ENCODE measurements at places on chromosomes 7 and 10.

GRCh38 chr10:99850021-99850766 lies 67.8 kb downstream of the ABCC2 start:
- no peak for DNase-seq

DNA sequence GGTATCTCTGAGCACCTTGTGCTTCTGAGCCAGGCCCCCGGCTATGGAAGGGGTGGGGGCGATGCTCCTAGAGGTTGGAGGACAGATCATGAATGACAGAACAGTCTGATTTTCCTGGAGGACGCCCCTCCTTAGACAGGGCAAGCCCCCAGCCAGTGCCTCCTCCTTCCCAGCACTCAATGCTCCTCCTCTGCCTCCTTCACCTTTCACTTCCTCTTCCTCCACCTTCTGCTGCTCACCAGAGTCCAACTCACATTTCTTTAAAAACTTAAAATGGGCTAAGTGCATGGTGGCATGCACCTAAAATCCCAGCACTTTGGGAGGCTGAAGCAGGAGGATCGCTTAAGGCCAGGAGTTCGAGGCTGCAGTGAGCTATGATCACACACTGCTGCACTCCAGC lies 71.1 kb upstream of the CUX1 start:
- no peak for DNase-seq

- no peak for DNase-seq
These were observed 96.0 kb downstream of the VIPR2 start for GRCh38 chr7:159048656-159049055.

DNA sequence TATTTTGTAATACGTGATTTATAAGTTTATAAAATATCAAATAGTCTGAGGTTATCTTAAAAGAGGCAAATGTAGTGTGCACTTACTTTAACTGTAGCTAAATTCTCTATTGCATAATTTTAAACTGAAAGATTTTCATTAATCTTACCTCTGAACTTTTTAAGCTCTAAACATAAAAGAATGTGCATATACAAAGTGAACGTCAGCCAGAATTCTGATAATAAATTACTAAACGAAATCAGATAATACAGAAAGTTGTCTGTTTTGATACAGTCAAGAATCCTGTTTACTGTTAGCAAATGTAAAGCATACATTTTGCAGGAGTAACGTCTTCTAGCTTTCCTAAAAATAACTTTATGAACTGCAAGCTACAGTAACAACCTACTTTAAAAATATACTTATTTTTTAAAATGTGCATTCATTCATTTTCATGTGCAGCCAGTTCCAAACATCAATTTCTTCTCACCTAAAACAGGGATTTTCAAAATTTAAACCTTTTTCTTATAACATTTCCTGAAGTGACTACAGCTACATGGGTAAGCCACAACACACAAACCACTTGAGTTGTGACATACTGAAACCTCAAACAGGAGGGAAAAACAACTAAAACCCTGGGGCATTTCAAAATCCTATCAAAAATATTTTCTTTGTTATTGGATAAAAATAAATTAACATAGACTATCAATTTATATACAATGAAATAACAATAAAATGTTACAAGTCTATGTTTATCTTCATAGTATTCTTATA lies 92.7 kb downstream of the RNLS start:
- no peak for DNase-seq

- DNase-seq = no peak
These were observed 24.2 kb upstream of the PCBD1 start for GRCh38 chr10:70912556-70912955.

GRCh38 chr10:35308809-35309208 lies 27.5 kb upstream of the CCNY start:
- no peak for DNase-seq

DNA sequence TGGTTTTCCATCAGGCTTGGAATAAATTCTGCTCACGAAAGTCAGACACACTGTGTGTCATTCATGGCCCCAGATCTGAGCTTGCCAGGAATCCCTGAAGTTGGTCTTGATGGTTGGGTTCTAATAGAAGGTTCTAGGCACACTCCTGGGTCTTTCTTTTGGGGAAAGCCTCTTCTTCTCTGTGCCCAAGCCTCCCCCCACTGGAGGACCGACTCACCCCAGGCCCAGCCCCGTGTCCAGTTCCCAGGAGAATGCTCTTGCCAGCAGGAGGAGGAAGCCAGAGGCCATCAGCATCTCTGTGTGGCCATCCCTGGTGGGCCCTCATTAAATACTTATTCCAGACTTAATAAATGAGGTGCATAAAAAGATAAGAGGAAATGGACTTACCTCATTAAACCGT lies 548.0 kb downstream of the TCERG1L start:
- no peak for DNase-seq

- no peak for DNase-seq
These were observed 11.5 kb upstream of the SP8 start for GRCh38 chr7:20798081-20798693.

DNA sequence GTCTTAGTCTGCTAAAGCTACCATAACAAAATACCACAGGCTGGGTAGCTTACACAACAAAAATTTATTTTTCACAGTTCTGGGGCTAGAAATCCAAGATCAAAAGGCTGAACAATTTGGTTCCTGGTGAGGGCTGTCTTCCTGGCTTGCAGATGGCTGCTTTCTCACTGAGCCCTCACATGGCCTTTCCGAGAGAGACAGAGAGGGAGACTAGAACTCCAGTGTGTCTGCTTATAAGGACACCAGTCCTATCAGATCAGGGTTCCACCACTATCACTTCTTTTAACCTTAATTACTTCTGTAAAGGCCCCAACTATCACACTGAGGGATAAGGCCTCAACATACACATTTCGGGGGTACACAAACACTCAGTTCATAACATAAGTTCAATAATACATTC lies 527.4 kb upstream of the VSTM2A start:
- no peak for DNase-seq

DNA sequence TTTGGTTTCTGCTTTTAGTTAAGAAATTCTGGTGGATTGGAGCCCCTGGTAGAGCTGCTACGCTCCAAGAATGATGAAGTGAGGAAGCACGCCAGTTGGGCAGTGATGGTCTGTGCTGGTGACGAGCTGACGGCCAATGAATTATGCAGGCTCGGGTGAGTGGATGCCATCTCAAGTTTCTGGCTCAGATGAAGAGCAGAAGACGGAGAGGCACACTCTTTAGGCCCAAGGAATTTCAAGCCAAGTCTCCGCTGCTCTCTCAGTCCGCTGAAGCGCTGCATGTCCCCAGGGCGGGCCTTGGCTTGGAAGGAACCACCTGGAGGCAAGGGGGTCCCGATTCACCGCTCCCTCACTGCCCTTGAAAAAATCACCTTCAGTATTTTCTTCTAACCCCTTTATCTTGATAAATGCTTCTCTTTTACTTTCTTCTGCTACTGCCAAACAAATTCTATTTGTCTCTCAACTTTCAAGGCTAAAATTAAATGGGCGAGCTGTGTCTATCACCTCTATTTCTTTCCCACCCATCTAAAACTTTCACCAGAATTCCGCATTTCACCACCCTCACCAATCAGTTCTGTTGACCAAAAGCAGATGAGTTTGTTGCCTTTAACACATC lies 74.2 kb downstream of the ARMC3 start:
- no peak for DNase-seq

DNA sequence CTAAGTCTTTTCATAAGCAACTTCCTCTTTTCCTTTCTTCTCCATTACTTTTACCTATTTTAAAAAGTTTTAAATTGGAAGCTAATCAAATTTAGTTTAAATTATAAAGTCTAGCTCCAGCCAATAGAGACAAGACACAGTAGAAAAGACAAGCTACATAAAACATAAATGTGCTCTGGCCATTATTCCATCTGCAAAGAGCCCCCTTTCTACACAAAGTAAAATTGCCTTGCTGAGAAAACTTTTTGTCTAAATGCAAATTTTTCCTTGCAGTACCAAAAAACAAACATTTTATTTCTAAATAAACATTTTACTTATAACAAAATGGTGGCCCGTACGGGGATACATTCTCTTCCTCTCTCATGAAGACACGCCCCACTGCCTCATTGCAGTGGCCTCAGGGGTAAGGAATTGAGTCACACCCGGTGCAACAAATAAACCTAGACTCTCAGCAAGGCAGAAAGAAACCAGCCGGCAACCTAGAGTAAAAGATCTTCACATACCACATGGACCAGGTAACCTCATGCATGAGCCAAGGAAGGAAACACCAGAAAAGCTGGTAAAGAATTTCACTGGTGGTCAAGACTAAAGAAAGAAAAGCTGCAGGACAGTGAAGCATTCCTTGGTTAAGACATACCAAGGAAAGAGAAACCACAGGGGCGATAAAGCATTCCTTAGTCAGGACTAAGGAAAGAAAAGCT lies 71.6 kb upstream of the ZNF746 start:
- no peak for DNase-seq

DNA sequence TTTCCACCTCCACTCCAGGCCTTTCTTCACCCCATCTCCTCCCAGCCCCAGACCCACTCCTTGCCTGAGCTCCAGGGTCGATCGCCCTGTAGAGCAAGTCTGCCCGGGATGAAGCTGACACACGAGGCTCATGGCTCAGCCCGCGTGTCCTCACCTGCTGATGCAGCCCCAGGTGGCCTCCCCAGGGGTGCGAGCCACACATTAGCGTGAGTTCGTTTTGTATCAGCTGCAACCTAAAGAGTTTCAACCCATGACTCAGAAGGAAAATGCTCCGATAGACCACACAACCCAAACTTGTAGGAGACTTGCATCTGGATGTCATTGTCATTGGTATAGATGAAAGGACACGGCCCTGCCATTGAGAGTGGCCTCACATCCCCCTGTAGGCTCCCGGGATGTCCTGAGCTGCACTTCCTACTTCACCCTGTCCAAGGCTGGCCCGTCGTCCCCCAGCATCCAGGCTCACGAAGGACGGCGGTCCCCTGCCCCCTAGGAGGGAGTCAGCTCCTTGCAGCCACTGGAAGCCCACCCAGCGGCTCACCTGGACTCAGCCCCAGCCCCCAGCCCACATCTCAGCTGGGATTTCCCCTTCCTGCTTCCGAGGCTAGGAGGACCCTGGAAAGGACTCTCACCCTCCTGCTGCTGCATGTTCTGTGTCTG lies 97.7 kb downstream of the HTR5A start:
- DNase-seq = no peak

GRCh38 chr7:149690688-149691446 lies 82.5 kb downstream of the ZNF467 start:
- no peak for DNase-seq

DNA sequence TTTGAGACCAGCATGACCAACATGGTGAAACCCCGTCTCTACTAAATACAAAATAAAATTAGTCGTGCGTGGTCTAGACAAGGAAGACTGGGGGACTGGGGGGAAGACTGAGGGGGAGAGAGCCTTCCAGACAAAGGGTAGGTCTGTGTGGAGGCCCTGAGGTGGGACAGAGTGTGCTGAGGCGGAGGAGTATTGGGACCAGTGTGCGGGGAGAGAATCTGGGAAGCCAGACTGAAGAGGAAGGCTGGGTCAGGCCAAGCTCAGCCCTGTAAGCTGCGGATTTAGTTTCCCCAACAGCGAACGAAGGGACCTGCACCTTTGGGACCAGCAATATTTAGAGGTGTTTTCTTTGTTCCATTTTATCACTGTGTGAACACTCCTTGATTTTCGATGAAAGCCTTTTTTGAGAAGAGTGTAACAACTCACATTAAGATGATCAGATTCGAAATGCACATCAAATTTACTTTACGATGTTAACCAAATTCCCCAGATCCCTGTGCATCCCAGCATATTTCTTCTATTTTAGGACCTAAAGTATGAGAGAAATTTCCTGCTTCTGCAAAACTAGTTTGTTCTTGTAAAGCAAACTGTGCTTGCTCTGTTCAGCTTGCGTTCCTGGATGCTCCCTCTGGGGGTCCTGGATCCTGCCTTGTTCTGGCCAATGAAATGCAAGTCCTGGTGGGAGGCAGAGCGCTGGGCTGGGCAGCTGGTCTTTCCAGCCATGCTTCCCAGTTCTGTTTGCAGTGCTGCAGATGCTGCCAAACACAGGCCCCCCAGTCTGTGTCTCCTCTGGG lies 39.4 kb downstream of the PLAU start:
- DNase-seq = no peak

GRCh38 chr10:84957427-84957826 lies 629.0 kb downstream of the CCSER2 start:
- DNase-seq = no peak

- no peak for DNase-seq
These were observed 69.6 kb upstream of the CAPZA2 start for GRCh38 chr7:116792813-116793212.

DNA sequence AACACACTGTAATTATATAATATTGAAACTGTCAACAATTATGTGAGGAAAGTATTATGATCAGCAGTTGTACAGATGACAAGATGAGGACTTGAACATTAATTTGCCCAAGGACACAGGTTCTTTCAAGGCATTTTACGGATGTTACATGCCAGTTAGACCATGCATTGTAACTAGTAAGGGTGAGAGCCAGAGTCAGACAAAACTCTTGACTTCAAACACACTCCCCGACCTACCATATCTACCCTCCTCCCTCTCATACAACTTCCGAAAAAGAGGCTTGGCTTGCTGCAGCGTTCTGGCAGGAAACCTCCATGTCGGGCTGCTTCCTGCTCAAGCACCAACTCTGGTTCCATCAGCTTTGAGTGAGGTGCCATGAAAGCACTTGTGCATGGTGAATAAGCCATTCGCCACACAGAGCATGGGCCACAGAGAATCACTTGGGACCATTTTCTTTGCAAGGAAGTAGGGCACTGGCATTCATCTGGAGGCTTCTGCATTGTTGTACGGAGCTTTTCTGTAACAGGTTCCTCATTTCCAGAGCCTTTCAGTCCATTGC lies 53.2 kb downstream of the FOXI2 start:
- no peak for DNase-seq

- no peak for DNase-seq
These were observed 83.1 kb downstream of the NKX6-2 start for GRCh38 chr10:132702601-132703418.

DNA sequence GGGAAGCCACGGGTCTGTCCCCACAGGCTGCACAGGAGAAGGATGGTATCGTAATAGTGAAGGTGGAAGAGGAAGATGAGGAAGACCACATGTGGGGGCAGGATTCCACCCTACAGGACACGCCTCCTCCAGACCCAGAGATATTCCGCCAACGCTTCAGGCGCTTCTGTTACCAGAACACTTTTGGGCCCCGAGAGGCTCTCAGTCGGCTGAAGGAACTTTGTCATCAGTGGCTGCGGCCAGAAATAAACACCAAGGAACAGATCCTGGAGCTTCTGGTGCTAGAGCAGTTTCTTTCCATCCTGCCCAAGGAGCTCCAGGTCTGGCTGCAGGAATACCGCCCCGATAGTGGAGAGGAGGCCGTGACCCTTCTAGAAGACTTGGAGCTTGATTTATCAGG lies 8.1 kb downstream of the ZKSCAN1 start:
- no peak for DNase-seq

DNA sequence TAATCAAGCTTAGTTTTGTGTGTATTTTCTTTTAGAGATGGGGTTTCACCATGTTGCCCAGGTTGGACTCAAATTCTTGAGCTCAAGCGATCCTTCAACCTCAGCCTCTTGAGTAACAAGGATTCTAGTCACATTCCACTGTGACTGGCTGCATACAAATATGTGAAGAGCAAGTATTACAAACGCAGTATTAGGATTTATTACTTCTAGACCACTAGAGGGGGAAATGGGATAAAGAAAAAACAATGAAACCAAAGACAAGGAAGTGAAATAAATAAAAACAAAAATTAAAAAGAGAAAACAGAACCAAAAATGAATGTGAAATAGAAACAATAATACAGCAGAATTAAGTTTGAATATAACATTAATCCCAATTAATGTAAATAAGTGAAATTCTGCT lies 308.7 kb downstream of the ANKRD30A start:
- no peak for DNase-seq
